ENCODE measurements at places on chromosomes 6 and 20. TPM values are rescaled to one million over a fixed set of nuclear protein-coding genes. Genes with fewer than 3 reads are reported as not detected.

- no peak for DNase-seq
These were observed 307.9 kb upstream of the SLC35B3 start for GRCh38 chr6:8743170-8743745.

- DNase-seq, result no peak
These were observed 76.3 kb upstream of the FYN start for GRCh38 chr6:111949546-111949945.

DNA sequence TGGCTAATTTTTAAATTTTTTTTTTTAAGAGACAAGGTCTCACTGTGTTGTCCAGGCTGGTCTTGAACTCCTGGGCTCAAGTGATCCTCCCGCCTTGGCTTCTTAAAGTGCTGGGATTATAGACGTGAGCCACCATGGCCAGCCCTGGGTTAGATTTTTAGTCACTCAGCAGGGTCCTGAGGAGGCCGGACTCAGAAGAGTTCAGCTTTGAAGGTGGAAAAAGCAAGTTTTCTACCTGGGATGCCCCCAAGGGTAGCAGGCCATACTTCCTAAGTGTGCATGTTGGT, 44.2 kb downstream of the FGD2 start:
- no peak for DNase-seq

ULBP2 gene
- 0.68 TPM for polyA plus RNA-seq

DNA sequence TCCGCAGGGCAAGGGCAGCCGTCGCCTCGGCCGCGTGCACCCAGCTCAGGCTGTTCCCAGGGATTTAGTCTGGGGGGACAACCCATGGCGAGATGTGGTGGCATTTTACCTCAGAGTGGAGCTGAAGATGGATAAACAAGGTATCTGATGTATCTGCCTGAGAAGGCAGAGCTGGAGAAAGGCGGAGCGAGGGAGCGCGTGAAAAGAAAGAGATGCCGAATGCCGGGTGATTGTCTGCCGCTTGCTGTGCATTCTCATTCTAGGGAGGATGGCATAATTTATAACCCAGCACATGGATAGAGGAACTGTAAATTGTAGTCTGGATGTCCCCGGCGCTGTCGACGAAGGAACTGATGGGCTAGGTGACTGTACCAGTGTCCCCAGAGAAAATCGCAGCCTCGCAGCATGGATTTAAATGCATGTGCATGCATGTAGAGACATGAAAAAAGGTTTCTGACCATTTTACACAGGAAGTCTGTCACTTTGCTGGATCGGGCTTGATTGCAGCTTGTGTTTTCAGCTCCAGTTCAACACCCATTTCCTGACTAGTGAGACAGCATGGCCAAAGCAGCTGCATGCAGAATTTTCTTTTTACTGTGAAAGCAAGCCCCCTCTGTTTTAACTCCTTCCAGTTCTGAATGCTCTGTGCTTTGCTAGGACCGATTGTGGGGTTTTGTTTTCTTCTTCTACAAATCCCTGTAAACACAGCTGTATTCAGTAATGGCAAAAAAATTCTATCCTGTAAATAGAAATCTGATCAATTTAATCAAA, 149.7 kb downstream of the PRL start:
- no peak for DNase-seq

- no peak for DNase-seq
These were observed 142.4 kb upstream of the RIPOR2 start for GRCh38 chr6:25078141-25078540.

PNPLA1 gene
- 1.7 TPM for polyA plus RNA-seq

GRCh38 chr6:6997263-6998193, 110.2 kb upstream of the RREB1 start:
- DNase-seq, result no peak

DNA sequence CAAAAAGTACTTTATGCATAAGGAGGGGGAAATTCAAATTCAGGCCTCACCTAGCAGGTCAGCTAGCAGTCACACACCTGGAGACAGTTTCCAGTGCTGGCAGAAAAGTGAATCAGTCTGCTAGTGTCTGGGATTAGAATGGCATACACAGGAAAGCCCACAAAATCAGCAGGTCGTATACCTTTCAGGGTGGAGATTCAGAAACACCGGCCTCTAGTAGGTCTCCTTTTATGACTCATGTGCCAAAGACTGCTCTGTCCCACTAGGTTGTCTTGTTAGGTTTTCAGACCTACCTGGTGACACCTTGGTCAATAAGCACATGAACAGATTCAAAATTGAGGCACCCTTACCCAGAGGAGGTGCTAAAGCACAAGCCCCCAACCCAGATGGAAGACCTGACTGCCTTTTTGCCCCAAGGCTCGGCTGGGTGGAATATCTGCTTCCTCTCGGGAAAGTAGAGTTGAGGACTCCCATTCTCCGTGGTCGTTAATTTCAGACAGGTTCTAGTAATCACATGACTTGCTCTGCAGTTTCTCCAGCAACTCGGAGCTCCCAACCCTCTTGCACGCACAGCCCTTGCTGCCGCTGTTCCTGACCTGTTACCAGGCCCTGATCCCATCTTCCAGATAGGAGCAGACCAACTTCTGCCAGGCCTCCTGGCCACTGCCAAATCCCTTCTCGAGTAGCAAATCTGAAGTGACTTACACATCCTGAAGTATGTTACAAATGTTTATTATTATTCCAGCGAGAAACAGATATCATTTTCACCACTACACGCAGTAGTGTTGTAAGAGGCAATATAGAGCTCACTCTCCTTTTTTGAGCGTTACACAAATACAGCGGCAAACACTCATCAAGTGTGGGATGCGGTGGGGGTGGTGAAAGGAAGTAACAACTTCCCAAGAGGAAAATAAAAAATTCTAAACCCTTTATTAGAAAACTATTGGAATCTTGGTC, 46.6 kb downstream of the AGPAT4 start:
- no peak for DNase-seq

DNA sequence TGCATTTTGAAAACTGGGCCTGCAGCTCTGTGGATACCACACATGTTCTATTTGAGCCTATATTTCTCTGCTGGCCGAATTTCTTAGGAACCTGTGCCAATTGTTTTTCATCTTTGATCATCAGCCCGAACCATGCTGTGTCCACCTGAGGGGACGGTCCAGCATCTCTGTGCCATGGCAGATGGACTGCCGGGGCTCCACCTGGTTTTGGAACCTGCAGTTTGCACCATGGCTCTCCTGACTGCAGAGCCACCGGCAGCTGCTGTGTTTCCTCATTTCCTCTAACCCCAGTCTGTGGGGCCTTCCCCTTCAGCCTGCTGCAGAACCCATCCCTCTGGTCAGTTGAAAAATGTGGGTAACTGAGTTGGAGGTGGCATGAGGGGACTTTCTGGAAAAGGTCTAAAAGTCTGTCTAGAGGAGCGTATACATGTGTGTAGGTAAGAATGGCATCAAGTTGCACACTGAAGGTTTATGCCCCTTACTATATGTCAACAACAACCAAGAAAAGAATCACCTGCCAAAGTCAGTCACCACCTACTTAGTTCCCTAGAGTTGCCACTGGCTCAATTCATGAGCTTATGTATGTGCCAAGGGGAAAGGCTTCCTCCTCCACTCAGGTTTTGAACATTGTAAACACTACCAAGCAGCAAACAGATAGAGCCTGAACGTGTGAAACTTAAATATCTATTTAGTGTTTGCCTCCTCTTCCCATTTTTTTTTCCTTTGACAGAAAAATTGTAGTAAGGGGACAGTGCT, 548.2 kb downstream of the PRKN start:
- DNase-seq, result no peak

GRCh38 chr6:149938571-149939355, 3.1 kb upstream of the ULBP2 start:
- no peak for DNase-seq

Measured in renal pelvis (tissue), 12 donors.